ENCODE measurements at places on chromosomes 16 and 17.

DNA sequence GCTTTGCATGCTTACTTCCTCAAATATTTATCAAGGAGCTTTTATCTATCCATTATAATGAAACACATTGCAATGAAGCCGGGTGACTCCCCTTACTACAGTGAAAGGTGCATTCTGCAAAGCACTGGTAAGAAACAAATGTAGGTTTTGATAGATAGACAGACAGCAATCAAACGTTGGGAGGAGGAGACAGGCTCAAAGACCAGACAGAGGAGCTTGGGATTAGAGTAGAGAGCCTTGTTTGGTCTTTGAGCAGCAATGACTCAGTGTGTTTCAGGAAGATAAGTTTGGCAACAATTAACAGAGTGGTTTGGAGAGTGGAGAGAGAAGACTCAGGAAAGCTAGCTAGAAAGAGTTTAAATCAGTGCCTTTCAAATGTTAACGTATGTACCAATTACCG lies 68.8 kb downstream of the ZNF18 start:
- no peak for DNase-seq

DNA sequence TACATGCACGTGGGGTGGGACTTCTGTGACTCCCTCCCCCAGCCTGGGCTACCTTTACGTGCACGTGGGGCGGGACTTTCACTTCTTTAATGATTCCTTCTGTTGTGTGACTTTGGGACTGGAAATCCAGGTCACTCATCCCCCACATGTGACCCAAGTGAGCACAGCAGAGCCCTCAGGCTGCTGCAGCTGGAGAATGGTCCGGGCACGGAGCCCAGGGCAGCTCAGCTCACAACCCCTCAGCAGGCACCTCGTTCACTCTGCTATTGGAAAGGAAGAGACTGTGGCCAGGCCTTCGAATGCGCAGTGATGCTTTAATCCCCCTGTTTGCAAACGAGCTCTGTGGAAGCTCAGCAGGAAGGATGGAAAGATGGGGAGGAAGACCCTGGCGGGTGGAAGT lies 14.7 kb downstream of the DBNDD1 start:
- no peak for DNase-seq

DNA sequence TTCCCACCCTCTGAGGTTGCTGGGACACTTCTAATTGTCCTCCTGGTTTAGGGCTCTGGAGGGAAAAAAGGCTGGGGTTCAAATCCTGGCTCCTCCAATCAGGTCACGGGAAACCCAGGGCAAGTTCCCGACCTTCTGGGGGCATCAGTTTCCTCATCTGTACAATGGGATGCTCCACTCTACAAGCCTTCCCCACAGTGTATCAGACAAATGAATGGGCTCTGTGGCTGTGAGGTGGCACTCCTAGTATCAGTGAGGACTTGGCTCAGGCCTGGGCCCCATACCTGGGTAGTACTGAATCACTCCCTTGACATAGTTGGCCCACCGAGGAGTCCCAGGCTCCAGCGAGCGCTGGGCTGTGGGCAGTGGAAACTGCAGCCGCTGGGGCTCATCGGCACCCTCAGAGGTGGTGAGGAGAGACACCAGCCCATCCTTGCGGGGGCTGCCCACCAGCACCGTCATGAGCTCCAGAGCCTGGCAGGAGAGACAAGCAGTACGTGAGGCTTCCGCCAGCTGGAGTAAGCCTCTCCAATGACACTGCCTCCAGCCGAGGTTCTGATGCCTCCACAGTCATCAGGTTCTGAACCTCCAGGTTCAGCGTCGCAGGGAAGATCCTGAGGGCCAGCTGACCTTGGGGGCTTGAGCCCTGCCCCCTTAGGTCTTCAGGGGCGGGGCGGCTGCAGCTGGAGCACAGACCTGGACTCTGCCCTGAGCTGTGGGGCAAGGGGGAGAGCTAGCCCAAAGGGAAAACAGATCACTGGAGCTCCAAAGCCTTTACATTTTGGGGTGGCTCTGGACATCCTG lies 1.2 kb downstream of the GALK1 start:
- DNase-seq: no peak

GRCh38 chr17:77742579-77742978 lies 215.9 kb upstream of the TNRC6C start:
- no peak for DNase-seq

DNA sequence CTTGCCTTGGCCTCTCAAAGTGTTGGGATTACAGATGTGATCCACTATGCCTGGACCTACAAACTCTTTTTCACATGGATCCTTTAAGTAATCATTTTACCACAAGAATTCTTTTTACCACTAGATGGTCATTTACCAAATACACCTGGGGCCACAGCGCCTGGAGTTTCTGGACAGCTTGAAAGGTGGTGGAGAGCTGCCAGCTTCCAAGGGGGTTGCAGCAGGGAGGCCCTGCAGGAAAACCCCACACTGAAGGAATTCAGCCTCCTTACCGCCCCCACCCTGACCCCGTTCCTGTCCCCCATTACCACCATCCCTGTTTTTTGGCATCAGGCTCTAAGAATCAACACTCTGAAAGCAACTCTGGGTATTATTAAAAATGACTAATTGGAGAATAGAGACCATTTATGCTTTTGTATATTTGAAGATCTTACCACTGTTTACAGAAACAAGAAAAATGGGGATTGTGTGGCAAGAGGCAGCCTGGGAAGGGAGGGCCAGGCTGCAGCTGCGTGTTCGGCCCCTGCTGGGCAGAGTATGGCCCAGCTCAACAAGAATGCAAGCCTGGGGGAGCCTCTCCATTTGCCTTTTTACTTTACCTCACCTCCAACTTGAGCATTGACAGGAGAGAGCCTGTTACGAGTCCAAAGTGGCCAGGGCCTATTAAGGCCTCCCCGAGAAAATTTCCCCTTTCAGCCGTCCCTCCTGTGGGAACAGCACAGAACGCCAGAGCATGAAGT lies 209.9 kb downstream of the ZFHX3 start:
- DNase-seq: no peak

DNA sequence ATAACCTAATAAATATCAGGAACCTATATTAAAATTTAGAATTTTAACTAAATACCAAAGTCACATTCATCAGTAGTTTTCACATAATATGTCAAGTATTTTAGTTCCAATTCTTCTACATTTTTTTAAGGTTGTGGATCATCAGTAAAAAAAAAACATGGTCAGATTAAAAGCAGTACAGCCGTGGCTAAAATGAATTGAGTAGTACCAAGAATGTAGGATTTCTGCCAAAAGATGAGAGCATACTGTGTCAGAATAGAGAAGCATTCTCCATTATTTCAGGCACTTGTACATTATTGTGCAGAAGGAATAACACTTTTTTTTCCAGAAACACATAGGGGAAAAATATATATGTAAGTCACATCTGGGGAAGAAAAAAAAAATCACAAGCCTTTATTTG lies 1176.1 kb downstream of the CDH11 start:
- DNase-seq: no peak

- DNase-seq: no peak
Measured at GRCh38 chr16:66353055-66353454, 13.4 kb upstream of the CDH5 start.

DNA sequence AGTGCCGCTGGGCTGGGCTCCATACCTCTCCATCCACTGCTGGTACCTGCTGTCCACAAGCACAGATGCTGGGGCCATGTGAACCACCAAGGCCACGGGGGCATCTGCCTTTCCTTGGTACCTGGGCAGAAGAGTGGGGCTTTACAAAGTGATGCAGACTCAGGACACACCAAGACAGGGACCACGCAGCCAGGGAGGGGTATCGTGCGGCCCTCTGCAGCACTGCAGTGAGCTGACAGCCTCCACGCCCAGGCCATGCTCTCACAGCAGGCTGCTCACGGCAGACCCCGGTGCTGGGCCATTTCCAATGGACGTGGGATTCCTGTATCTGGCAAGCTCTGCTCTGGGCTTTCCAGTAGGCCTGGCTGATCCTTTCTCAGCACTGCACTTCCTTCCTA lies 14.4 kb downstream of the ELAC2 start:
- DNase-seq: no peak

DNA sequence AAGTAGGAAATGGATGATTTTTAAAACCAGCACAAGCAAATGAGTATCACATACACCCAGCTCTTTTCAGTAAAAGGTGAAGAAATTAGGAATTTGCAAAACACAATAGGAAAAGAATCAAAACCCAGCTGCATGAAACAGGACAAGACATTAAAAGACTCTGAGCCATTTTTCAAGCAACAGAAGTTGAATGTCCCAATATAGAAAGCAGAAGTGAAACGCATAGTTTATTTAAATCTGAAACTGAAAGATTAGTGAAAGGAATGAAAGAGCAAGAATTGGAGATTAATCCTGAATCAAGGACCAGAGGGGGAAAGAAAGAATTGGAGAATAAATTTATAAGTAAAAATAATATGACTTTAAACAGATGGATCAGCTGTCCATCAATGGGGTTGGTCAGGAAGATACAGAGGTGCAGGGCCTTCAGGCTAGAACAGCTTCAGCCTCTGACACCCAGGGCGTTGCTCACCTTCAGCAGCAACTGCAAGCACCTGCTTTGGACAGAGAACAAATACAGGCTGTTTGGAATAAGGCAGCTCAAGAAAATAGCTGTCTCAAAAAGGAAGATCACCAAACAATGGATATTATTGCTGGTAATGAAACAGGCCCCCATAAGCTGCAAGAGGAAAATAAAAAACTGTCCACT lies 3.9 kb upstream of the ARHGAP17 start:
- DNase-seq: peak; percentile 21

DNA sequence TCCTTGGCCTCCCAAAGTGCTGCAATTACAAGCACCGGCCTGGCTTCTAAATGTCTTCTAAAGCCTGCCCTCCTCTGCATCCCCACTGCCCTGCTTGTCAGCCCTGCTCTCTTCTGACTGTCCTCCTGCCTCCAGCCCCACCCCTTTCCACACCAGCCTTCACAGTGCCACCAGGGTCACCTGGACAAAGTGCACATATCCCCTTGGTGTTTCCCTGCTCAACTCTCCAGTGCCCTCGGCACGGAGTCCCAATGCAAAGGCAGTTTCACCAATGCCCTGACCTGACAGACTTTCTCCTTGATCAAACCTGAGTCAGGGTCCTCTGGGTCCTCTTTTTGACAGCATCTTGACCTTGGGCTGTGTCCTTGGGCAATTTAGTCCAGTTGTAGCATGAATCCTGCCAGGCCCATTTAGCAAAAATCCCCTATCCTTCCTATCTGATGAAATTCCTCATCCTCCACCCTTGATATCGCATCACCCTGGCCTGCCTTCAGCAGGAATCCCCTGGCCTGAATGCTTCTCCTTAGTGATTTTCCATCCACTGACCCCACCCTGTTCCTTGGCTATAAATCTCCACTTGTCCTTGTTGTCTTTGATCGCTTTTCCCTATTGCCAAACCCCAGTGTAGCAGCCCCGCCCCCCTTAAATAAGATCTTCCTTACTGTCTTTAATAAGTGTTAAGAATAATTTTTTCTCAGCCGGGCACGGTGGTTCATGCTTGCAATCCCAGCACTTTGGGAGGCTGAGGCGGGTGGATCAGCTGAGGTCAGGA lies 42.7 kb upstream of the ETV4 start:
- DNase-seq: no peak

DNA sequence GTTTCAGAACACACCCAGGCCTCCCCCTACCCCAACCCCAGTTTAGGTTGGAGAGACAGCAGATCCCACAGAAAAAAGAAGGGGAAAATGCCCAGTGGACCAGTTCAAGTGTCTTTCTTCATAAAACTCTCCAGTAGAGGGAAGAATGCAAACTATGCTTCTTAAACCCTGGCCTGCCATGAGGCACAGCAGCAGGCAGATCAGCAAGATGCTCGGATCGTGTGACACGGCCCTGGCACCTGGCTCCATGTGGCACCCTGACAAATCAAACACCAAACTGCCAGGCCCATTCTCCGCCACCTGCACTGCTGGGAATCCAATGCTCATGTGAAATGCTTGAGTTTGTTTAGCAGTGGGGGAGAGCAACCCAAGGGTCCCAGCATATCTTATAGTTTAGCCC lies 166.8 kb downstream of the SOX9 start:
- no peak for DNase-seq

DNA sequence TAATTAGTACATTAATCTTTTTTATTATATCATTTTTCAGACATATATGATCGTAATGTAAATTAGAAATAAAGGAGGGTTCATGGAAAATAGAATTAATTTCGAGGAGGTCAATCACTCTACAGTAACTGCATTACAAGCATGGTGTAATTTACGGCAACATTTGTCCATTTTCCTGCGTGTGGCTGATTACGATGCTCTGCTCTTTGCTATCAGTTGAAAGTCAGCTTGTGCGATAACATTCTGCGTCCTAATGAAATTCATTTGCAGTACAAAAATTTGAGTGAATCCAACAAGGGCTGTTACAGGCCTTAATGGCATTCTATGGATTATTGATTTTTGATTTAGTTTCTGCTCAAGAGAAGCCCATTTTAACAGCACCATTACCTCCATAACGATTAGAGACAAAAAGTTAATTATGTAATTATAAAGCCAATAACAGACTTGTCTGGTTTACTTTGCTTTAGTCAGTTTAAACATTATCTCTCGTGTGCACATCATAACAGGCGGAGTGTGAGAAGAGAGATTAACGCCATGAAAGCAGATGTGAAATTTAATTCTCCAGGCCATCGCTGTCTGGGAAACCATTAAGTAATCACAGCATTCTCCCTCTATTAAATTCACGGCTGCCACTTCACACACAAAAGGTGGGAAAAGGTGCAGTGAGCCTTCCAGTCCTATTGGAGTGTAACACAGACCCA lies 256.4 kb upstream of the IRX3 start:
- no peak for DNase-seq

GRCh38 chr16:1978476-1979120 lies 2.7 kb downstream of the NOXO1 start:
- no peak for DNase-seq

GRCh38 chr16:87135246-87136030 lies 181.8 kb downstream of the C16orf95 start:
- DNase-seq: no peak

GRCh38 chr16:88375996-88376834 lies 6.5 kb upstream of the ZNF469 start:
- DNase-seq: no peak

DNA sequence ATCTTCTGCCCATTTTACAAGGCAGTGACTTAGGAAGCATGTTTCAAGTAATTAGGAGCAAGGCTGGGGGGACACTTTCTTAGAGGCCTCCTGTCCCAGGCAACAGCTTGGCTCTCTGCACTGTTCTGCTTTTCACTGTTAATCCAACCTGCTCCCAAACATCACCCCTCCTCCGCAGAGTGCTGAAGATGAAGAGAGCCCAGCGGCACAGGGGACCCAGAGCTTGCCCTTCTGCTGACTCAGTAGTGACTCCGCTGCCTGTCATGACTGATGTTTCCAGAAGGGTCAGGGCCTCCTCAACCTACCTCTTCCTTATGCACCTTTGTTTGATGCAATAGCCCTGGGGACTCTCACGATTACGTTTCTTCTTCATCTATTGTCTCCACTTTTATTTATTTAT lies 38.9 kb upstream of the NDRG4 start:
- no peak for DNase-seq

GRCh38 chr17:52824542-52824941 lies 666.0 kb upstream of the CA10 start:
- no peak for DNase-seq

DNA sequence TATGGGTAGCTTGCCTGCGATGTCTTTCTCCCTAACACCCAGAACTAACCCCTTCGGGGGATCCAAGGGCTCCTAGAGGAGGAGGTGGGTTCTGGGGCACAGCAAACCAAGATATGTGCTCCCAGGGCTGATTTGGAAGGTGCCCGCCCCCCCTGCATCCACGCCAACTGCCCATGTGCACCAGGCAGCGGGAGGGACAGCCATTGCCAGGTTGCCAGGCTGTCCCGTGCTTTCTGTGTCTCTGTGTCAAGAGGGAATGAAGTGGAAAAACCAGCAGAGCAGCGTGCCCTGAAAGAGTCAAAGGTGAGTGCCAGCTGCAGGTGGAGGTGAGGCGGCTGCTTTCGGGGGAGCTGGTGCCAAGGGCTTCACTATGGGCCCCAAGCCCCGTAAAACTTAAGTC lies 6.4 kb downstream of the TEKT5 start:
- no peak for DNase-seq

GRCh38 chr16:75198135-75198600 lies 8.8 kb downstream of the CTRB2 start:
- DNase-seq: no peak
